ENCODE measurements at places on chromosomes 4 and X.

- DNase-seq = no peak
Observed at GRCh38 chr4:186622788-186623464, 67.6 kb upstream of the MTNR1A start.

- no peak for DNase-seq
Observed at GRCh38 chr4:55830716-55831115, 11.1 kb downstream of the EXOC1L start.

GRCh38 chrX:108070891-108071290 lies 20.5 kb downstream of the PSMD10 start:
- DNase-seq = no peak

GRCh38 chr4:114535725-114536124 lies 62.9 kb upstream of the UGT8 start:
- DNase-seq = no peak

DNA sequence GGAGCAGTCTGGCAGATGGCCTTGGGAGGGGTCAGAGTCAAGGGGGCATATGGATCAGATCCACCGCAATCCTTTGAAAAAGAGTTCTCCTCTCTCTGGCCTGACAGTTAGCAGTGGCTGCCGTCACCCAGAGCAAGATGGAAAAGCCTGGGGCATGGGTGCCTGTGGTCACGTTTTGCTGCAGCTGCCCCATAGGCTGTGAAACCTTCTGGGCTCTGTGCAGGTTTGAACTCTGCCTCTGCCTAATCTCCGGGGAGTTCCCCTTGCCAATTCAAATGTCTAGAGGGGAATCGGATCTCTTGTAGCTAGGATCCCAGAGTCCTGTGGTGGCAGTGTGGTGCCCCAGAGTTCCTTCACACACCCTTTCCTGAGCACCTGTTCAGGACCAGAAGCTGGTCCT lies 23.4 kb upstream of the ANKRD17 start:
- no peak for DNase-seq

GRCh38 chr4:2259541-2260343 lies 2.2 kb downstream of the MXD4 start:
- DNase-seq = no peak

GRCh38 chr4:3461515-3462291 lies 1.4 kb upstream of the DOK7 start:
- DNase-seq = no peak

DNA sequence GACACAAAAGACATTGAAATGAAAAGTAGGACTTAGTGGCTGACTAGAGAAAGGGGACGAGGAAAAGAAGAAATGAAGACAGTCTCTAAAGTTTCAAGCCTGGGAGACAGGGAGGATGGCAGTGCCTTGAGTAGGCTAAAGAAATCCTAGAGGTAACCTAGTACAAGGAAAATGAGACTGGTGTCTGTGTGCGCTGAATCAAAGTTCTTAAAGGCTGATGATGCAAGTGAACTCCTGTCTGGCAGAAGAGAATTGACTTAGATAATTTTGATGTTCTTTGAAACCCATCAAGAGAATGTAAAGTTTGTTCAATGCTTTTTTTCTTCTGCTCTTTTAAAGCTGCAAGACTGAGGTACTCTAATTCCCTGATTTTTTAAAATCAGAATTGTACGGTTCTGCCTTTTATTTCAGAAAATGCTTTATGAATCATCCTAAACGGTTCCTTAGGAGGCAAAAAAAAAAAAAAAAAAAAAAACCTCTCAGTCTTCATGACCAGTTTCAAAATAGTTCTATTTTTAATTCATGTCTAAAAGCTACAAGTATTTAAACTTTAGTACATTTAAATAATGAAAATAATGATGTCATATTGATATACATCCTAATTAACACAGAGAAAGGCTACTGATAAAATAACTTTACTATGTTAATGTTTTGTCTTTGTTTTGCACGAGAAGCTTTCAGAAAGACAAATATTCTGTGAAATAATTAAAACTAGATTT lies 189.8 kb downstream of the PPP3CA start:
- no peak for DNase-seq

DNA sequence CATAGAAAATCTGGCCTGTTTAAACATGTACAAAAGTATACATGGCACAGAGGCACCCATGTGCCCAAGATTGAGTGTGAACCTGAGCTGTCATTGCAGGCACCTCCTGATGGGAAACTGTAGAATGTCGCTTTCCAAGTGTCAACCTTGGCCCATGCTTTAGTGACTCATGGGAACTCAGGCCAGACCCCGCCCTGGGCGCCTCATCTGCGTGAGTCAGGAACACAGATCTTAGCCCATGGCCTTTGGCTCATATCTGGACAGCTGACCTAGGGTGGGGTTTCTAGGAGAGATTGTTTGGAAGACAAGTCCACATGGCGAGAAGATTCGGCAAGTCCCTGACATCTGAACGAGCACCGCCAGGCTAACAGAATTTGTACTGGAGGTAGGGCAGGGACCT lies 50.0 kb downstream of the CYTL1 start:
- no peak for DNase-seq

GRCh38 chr4:99712099-99712498 lies 54.5 kb upstream of the C4orf54 start:
- no peak for DNase-seq

- DNase-seq = no peak
Observed at GRCh38 chrX:805103-805670, 174.6 kb downstream of the SHOX start.

- DNase-seq = no peak
Observed at GRCh38 chr4:83489711-83490326, 4.9 kb upstream of the ABRAXAS1 start.

GRCh38 chrX:15515931-15516330 lies 15.3 kb downstream of the BMX start:
- no peak for DNase-seq

DNA sequence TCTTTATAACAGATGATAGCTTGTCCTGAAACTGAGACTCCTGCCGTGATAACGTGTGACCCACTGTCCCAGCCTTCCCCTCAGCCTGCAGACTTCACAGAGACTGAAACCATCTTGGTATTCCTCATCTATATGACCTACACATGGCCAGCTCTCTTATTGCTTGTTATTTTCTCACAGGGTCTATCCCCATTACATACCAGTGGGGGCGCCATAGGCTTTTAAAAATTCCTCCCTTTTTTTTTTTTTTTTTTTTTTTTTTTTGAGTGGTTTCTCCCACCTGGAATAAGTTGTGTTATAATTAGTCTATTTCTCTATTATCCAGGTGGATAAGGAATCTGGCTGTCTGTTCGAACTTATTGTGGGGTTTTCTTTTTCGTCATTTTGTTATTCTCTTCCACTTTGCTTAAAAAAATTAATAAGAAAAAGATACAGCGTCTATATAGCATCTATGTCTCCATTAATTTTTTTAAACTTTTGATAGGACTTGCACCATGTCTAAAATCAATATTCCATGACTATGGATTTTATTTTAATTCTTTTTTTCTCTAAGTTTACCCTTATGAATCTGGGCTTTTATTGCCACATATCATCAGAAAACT lies 47.2 kb downstream of the GYG2 start:
- DNase-seq = no peak

- no peak for DNase-seq
Observed at GRCh38 chrX:22032506-22032905, 381 bp downstream of the PHEX start.

GRCh38 chr4:16658183-16658582 lies 240.3 kb downstream of the LDB2 start:
- no peak for DNase-seq

- DNase-seq = no peak
Observed at GRCh38 chr4:185878633-185879032, 66.6 kb upstream of the SORBS2 start.

GRCh38 chrX:14672611-14673172 lies 143.4 kb downstream of the GLRA2 start:
- no peak for DNase-seq

GRCh38 chrX:101429934-101430333 lies 21.9 kb downstream of the HNRNPH2 start:
- DNase-seq = no peak

GRCh38 chrX:67726018-67726417 lies 182.2 kb downstream of the AR start:
- DNase-seq = no peak

- peak; percentile 35 for DNase-seq
Observed at GRCh38 chrX:72308566-72309296, 3.0 kb upstream of the CITED1 start.

GRCh38 chr4:168367065-168367464 lies 48.5 kb upstream of the DDX60 start:
- no peak for DNase-seq

GRCh38 chrX:108573136-108573535 lies 133.5 kb downstream of the COL4A5 start:
- no peak for DNase-seq

DNA sequence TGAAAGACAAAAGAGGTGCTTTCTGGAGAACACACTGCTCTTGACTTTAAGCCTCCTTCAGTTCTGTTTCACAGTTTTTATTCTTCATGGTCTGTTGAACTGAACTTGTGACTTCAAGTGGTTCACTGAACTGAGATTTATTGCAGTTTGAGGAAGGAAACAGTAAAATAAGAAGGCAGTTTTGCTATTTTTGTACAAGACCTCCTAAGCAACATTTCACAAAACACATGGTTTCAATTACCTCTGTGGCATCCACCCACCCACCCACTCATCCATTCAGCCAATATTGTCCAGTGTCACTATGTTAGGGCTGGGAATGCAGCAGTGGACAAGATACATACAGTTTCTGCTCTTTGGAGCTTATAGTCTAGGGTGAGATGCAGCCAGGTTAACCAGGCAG lies 131.3 kb downstream of the IL1RAPL2 start:
- DNase-seq = no peak

- peak; percentile 70 for DNase-seq
Observed at GRCh38 chr4:98706200-98706813, 47.9 kb upstream of the TSPAN5 start.

DNA sequence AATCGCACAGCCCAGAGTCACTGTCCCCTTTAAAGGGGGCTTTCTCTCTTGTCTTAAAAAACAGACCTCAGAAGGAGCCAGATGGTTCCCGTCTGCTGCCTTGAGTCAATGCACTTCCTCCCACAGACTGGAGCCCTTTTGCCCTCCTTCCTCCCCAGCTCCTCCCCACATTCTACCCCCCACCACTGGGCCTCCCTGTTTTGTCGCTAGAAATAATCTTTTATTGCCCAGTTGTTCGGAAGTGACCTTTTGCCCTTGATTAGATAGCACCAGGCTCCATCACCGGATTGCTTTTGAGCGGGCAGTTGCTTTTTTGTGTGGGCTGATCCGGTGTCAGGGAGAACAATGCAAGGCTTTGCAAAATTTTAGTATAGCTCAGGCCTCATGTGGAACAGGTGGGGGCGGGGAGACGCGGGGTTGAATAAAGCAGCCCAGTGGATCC lies 47.7 kb downstream of the SPRY1 start:
- peak; percentile 15 for DNase-seq

DNA sequence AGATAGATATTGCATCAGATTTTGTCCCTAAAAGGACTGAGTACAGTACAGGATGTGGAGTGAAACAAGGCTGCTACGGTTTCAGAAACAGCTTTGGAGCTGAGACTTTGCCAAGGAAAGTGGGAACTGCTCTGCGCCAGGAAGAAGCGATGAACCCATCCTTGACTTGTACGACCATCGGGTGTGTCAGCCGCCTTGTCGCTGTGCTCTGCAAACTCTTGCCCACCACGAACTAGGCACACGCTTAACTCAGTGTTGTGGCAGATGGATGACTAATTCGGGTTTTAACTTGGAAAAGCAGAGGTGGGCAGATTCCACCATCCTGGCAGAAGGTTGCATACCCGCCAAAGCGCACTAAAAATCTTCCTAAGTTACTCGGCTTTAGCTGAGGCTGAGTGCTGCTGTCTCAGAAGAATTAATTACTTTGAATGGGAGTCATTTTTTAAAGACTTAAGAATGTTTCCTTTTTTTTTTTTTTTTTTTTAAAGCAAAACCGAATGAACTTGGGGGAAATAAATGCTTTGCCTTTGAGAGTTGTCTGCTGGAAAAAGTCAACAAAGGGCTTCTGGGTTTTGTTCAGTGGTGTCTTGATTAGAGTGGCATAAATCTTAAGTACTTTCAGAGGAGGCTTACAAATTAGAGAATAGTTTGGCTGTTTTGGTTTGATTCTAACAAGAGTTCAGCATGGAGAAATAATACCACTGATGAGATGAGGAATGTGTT lies 69.5 kb downstream of the SHROOM2 start:
- DNase-seq = no peak

- DNase-seq = no peak
Observed at GRCh38 chr4:82710197-82710929, 88.2 kb downstream of the SCD5 start.

- no peak for DNase-seq
Observed at GRCh38 chr4:163470391-163470790, 3.2 kb downstream of the TKTL2 start.

GRCh38 chrX:9153300-9153699 lies 119.4 kb upstream of the FAM9B start:
- no peak for DNase-seq

GRCh38 chrX:120224388-120224787 lies 26.2 kb upstream of the ZBTB33 start:
- DNase-seq = no peak

DNA sequence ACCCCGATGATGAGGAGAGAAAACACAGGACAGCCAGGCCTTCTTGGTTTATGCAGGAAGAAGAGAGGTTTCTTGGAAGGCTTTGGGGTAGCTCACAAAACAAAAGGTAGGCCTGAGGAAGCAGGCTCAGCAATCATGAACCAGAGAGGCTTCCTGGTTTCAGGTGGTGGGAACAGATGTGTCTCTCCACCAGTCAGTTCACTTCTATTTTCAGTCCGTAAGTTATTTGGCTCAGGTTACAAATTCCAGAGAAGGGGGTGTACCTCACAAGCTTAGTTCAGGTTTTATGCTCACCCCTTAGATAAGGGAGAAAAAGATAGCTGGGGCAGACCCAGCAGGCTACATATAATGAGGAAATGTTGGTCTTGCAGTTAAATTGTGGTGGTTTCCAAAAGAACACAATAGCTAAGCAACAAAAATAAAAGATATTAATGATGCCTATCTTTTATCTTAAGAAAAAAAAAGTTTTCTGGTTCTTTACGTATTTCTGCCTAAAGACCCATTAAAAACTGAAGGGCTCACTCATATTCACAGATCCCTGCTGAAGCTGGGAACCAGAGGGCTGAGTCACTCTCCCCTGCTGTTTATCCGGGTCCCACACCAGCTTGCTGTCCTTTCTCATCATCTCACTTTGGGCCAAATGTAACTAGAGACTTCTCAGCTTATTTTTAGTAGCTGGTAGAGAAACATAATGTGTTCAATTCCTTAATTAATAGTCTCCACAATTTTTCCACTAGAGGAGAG lies 177.0 kb downstream of the CAMK2D start:
- no peak for DNase-seq

DNA sequence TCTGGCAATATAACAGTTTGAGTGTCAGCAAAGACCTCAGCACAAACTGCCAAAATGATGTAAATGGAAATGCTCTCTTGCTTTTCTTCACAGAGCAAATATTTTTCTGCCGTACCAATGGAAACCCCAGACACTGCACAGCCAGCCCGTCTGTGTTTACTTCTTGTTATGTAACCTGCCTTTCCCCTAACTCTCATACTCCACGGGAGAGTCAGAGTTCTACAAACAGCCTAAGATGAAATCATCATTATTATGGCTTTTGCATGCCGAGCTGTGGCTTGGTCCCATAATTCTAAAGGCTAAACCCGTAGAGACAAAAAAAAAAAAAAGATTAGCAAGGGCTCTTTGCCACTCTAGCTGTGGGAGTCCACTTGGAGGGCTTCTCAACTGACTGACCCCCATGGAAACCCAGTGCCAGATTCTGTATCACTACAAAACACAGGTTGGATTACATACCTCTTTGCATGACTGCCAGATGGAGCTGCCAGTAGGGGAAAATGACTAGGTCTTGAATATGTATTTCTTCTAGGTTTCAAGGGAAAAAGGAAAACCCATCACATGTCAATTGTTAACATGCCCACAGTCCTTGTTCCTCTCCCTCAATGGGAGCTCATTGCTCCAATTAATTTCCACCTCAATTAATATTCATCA lies 197.2 kb upstream of the CNKSR2 start:
- DNase-seq = no peak

All from CD4-positive, alpha-beta T cell treated with Interleukin-10 for 1 hour (primary cell).